ENCODE measurements at places on chromosomes 12 and 14. TPM values are rescaled to one million over a fixed set of nuclear protein-coding genes. Genes with fewer than 3 reads are reported as not detected.

CRACR2A gene
- 27.3 TPM for total RNA-seq

ORAI1 gene
- 13.6 TPM for total RNA-seq

CLEC4C gene
- total RNA-seq: not detected

DNA sequence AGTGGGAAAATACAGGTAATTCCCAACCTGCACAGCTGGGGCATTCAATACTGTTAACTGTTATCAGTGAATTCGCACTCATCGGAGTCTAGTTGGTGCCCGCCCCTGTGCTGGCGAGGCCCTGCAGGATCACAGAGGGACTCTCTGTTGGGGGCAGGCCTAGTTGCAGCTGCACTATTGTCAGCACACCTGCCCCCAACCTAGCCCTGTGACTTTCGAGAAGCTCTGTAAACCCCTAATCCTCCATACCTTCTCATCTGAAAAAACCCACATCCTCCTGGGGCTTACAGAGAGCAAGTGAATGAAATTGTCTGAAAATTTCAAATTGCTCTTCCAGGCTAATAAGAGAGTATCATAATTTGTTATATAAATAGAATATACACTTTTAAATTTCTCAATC, 132.2 kb upstream of the NUDT4 start:
- no peak for DNase-seq

- no peak for DNase-seq
These were observed 9.5 kb upstream of the NUMB start for GRCh38 chr14:73467800-73468199.

- DNase-seq: no peak
These were observed 4.0 kb downstream of the AGAP2 start for GRCh38 chr12:57734591-57734990.

DNA sequence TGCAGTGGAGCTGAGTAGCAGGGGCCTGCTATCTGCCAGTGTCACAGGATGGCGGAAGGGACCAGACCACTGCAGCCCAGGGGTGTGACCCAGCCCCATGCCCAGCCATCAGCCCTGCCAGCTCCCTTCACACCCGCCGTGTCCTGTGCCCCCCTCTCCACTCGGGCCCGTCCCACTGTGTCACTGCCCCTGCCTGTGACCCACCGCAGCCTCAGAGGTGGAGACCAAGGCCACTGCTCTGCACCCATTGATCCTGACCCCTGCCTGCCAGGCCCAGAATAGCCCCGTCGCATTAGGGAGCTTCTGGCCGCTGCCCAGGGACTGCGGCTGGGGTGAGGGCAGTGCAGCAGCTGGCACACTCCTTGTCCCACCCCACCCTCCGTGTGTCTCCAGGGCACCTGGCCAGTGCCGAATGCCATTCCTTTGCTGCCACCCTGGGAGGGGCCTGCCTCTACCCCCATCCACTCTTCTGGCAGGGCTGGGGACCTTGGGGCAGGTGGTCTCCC, 2.1 kb upstream of the CRIP2 start:
- peak; percentile 65 for DNase-seq

GRCh38 chr12:126385785-126386184, 1320.5 kb downstream of the AACS start:
- DNase-seq: no peak

- DNase-seq: no peak
These were observed 172.2 kb upstream of the ATP2B1 start for GRCh38 chr12:89880690-89881350.

DNA sequence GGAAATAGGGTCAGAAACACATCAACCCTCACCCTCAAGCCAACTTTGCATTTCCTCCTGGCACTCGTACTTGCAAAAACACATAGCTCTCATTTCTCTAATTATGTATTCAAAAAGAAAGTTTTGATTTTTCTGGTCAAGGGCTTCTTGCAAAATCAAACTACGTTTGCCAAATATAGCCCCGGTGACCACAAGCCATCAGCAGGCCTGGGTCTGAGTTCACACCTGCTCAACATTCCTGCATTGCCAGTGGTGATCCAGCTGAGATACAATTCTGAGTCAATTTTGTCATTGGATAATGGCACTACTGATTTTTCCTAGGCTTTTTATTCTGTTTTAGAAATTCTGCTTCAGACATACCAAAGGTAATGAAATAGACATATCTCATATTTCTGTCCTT, 10.7 kb upstream of the BHLHE41 start:
- no peak for DNase-seq

GRCh38 chr14:23929136-23929535, 24.4 kb upstream of the DHRS4 start:
- DNase-seq: no peak

DNA sequence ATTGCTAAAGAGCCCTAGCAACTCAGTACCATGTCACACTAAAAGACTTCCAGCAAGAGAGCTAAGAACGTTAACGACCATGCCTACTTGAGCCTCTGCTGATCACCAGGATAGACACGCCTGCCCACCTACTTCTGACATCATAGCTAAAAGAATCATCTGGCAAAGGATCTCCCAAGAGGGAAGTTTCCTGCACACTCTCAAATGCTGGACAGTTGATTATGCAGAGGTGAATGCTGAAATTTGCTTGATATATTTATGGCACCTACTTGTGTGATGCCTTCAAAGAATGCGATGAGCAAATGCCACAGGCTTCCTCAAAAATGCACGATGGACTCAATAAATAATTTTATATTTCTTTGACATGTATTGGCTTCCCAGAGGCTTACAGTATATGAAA, 113.6 kb downstream of the GALC start:
- no peak for DNase-seq

GRCh38 chr12:67088401-67089118, 180.6 kb upstream of the CAND1 start:
- DNase-seq: no peak

GRCh38 chr14:84027351-84027750, 1502.6 kb upstream of the FLRT2 start:
- DNase-seq: no peak

GRCh38 chr14:102278631-102278935, 26.4 kb downstream of the MOK start:
- no peak for DNase-seq

GRCh38 chr12:51891843-51892242, 3.9 kb downstream of the ANKRD33 start:
- no peak for DNase-seq
